ENCODE measurements at places on chromosomes 12 and 14.
A peak's percentile ranks its signal among the peaks of the same experiment; 100 is the strongest.

DNA sequence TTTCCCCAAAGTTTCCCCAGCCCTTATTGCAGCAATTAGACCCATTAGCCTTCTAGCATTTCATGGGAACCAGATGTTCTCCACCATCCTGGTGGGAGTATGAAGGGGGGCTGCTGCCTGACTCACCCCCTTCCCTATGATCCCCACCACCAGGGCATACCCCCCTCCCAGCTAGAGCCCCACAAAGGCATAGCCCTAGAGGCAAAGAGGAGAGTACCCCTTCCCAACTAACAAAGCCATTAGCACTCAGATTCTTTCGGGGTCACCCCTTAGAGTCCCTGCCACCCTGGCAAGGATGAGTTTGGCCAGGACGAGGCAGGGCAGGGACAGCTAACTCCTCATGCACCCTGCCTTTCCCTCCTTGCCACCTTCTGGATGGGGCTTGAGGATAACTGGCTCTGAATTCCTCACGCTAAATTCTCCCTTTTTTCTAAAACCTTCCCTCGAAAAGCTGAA is 9.2 kb downstream of the RARG start:
- no peak for DNase-seq

- no peak for DNase-seq
Measured at GRCh38 chr12:16002880-16003279, 91.7 kb downstream of the DERA start.

GRCh38 chr14:105091517-105092170 is 26.4 kb upstream of the GPR132 start:
- peak; percentile 30 for DNase-seq

DNA sequence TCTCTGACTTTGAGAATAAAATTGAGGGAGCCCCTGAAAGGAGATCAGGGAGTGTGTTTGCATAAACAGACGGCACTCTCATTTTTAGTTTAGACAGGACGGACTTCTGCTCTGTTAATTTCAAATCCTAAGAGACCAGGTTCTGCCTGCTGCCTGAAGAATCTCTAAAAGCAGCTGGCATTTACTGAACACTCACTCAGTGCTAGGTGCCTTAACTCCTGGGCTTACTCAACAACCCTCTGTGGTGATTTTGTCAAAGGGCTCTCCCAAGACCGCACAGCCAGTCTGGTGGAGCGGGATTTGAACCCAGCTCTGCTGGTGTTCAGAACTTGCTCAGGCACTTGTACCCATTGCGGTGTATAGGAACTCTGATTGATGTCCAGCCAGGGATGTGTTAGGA is 2.2 kb downstream of the ORAI1 start:
- no peak for DNase-seq

GRCh38 chr12:111056618-111057521 is 136.5 kb upstream of the MYL2 start:
- no peak for DNase-seq

DNA sequence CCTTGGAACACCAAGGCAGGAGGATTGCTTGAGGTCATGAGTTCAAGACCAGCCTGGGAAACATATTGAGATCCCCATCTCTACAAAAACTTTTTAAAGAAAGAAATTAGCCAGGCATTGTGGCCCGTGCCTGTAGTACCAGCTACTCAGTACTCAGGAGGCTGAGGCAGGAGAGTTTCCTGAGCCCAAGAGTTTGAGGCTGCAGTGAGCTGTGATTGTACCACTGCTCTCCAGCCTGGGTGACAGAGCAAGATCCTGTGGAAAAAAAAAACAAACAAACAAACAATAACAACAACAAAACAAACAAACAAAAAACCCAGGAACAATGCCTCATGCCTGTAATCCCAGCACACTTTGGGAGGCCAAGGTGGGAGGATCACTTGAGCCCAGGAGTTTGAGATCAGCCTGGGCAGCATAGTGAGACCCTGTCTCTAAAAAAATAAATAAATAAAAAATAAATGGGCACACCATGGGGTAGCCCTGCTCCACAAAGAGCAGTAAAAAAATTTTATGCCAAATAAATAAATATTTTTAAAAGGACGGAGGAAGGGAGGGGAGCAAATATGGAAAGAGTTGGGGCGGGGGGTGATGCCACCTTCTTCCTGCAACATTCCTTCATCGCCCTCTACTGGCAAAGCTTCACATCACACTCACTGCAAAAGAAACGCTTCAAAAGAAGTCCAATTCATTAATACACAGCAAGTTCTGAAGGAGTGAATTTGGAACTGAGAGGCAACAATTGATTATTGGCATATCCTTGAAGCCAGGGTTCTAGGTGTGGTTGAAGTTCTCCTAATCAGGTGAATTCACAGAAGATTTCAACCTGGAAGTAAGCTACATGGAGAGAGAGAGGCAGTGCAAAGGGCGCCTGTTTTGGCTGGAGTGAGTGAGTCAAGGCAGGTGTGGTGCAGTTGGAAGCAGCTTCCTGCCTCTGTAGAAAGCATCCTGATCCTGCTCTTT is 8.8 kb upstream of the GNPTAB start:
- DNase-seq, result peak; percentile 49

DNA sequence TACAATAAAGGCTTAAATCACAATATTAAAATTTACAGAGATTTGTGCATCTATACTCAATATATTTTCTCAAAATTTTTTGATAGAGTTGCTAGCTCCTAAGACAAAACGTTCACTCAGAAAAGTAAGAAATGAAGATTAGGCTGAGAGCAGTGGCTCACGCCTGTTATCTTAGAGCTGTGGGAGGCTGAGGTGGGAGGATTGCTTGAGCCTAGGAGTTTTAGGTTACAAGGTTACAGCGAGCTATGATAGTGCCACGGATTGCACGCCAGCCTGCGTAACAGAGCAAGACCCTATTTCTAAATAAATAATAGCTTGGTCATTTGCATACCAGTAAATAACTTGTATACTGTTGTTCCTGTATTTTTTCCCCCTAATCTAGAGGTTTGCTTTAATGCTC is 35.0 kb upstream of the CFL2 start:
- no peak for DNase-seq

- DNase-seq, result no peak
Measured at GRCh38 chr14:72863216-72864006, 30.5 kb downstream of the DPF3 start.

DNA sequence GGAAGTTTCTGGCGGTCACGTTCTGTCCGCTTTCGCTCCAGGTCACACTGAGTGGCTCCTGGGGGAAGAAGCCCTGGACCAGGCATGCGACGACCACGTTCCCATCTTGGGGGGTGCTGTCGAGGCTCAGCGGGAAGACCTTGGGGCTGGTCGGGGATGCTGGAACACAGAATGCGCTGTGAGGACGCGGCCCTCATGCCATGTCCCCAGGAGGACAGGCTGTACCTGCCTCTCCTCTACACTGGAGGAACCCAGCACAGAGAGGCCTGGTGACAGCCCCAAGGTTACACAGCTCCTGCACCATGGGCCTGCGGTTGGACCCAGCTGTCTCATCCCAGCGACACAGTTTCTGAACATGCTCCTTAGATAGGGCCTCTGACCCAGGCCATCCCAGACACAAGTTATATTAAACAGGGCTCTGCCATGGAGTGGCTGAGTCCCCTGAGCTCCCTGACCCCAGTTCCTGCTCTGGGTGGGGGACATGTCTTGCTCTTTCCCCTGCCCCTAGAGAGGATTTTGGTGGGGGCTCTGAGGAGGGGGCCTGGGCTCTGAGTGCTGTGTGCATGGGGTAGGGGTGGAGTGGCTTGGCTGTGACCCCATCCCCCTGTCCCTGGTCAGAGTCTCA is 62.0 kb downstream of the TMEM121 start:
- DNase-seq, result no peak

- DNase-seq, result peak; percentile 76
Measured at GRCh38 chr12:54439521-54440255, 20.6 kb upstream of the ITGA5 start.

DNA sequence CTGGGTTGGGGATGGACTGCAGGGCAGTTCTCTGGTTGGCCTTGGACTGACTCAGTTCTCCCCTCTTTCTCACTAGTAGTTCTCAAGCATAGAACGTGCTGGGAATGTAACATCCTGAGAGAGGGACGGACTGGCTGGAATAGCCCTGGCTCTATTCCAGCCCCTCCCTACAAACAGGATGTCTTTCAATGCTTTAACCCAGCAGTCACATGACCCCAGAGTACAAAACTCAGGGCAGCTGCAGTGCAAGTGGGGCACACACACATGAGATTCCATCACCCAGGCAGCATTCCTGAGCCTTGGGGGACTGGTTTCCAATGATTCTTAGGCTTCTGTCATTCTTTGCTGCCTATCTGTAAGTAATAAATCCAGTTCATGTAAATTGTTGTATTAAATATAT is 1.6 kb upstream of the ACOT6 start:
- DNase-seq, result no peak

DNA sequence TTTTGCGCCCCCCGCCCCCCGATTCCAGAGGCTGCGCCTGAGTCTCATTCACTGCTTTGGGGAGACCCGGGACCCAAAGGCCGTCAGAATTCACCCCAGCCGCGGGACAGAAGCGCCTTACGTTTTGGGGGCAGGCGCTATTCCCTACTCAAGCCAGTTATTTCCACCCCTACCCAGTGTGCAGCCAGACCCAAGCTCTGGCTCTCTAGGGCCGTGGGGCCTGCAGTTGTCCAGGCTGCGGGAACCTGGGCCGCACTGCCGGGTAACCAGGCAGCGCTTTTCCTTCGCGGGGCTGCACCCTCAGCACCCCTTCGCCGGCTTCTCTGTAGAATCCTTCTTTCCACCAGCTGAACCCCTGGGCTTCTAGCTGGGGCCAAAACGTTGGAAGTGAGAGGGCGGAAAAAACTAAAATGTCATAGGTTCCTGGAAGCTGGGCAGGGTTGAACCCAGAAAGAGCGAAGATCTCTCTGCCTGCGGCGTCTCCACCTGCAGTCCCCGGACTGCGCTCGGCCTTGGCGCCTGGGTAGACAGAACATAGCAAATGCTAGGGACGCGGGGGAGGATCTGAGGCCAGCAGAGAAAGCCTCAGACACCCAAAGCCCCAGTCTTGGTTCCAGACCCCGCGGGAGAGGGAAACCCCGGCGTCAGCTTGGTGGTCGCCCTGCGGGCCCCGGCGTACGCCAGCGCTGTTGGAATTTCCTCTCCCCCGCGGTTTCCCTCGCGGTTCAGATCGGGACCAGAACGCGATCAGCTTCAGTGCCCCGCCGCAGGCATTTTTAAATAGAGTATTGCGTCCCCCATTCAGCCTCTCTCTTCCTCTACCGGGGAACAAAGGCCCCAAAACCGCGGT is 18.3 kb downstream of the TBX3 start:
- DNase-seq, result no peak

DNA sequence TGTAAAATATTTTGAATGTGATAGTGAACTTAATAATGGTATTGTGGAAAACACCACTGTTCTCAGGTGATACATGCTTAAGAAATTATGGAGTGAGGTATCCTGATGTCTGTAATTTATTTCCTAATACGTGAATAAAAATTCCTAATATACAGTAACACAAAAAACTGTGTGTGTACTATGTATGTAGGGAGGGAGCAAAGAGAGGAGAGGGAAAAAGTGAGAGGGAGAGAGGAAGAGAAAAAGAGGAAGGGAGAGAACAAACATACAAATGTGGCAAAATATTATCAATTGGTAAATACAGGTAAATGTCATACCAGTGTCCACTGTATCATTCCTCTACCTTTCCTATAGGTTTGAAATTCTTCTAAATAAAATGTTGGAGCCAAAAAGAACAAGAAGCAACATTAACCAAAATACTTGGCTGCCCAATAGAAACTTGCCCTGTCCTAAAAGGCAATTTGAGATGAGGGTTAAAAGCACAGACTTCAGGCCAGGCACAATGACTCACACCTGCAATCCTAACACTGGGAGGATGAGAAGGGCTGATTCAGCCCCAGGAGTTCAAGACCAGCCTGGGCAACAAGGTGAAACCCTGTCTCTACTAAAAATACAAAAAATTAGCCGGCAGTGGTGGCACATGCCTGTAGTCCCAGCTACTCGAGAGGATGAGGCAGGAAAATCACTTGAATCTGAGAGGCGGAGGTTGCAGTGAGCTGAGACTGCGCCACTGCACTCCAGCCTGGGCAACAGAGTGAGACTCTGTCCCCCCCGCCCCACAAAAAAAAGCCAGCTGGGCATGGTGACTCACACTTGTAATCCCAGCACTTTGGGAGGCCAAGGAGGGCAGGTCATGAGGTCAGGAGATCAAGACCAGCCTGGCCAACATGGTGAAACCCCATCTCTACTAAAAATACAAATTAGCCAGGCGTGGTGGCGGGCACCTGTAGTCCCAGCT is 14.5 kb downstream of the R3HDM2 start:
- peak; percentile 13 for DNase-seq

DNA sequence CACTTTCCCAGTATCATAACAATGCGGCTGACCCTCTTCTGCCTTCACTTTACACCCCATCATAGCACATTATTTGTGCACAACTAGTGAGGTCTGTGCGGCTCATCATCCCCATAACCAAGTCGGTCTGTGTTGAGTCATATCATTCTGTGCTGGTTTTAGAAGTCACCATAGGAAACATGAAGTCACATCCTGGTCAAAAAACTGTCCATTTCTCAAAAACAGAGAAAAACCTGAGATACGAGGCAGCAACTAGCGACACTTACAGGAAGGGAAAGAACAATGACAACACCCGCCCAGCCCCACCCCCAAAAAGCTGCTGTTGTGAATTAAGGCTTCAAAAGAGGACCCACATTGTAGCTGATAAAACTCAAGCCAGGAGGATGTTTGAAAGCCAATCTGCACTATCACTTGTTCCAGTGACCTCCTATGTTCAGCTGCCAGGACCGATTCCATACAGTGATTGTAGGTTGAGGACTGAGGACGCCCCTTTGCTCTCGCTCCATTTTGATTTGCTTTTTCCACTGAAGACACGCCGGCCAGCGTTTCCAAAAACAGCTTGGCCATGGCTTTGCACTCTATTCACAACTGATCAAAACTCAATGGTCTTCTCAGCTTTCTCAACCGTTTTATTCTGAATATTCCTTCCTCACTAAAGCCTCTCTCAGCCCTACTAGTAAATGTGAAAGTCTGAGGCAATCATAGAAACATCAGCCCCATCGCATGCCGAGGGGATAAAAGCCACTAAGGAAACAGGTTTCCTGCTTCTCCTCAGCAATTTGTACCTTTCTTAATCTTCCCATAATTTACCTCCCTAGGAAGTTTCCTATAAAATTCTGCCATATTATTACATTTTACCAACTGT is 87.5 kb downstream of the DUSP16 start:
- DNase-seq, result peak; percentile 4

DNA sequence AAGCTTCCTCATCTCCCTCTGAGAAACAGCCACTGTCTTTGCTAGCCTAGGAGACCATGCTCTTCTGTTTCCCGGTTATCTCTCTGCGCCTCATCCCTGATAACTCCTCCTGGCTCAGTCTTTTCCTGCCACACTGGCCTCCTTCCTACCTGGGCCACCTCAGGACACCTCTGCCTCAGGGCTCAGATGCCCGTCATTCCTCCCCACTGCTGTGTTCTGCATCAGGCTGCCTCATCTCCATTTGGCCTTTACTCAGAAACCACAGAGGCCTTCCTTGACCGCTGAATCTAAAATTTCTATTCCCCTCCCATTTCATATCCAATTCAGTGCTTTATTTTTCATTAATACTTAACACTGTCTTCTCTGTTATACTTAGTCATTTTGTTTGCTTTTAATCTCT is 311.0 kb upstream of the RGS6 start:
- DNase-seq, result no peak

DNA sequence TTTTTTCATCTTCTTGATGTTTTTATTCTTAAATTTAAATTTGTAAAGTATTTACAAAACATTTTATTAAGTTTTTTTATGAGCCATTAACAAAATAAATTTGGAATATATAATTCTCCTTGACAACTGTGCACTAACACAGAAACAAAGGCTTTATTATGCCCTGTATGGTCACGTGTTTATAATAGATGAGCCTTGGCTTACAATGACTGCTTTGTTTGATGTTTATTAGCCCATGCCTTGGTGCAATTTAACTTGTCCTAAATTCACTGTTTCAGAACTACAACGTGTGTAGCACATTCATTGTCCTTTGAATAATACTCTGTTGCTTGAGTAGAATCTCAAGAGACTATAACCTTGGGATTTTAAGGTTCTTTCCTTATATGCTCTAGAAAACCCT is 59.8 kb downstream of the CNTN1 start:
- no peak for DNase-seq
